ENCODE measurements at places on chromosomes 4 and X.

DNA sequence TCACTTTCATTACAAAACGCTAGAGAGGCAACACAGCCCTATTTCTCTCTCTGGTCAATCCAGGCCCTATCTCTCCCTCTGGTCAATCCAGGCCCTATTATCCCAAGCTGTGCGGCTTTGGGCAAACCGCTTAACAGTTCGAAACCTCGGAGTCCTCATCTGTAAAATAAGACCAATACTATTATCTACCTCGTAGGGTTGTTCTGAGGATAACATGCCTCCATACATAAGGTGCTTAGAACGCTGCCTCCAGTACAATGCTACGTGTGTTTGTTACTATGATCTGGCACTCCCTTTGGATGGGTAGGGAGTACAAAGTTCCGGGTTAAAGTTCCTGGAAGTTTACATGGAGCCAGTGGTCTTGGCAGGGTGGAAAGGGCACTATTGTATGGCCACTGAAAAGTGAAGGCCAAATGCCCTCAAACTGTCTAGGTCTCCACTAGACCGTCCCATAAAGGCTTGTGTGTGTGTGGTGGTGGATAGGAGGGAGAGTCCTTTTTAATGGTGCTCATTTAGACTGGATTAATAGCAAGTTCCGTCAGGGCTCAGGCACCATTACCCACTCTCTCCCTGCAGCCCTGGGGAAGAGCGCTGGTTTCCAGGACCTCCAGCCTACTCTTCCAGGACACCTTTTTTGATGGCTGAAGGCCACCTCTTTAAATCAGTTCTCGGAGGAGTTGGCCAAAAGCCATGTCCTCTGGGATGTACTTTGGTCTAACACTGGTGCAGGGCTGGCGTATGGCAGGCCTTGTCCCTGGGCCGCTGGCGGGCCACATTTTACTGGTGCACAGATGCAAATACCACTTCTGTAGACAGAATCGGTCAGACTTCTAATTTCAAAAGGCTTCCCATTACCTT lies 75.6 kb upstream of the BCOR start:
- DNase-seq = no peak

GRCh38 chrX:112913807-112914206 lies 73.2 kb upstream of the AMOT start:
- no peak for DNase-seq

- no peak for DNase-seq
These were observed 425 bp downstream of the NAA11 start for GRCh38 chr4:79325436-79325835.

GRCh38 chr4:170087163-170087700 lies 2.5 kb downstream of the AADAT start:
- no peak for DNase-seq

GRCh38 chr4:115671581-115671980 lies 558.2 kb upstream of the NDST4 start:
- no peak for DNase-seq

DNA sequence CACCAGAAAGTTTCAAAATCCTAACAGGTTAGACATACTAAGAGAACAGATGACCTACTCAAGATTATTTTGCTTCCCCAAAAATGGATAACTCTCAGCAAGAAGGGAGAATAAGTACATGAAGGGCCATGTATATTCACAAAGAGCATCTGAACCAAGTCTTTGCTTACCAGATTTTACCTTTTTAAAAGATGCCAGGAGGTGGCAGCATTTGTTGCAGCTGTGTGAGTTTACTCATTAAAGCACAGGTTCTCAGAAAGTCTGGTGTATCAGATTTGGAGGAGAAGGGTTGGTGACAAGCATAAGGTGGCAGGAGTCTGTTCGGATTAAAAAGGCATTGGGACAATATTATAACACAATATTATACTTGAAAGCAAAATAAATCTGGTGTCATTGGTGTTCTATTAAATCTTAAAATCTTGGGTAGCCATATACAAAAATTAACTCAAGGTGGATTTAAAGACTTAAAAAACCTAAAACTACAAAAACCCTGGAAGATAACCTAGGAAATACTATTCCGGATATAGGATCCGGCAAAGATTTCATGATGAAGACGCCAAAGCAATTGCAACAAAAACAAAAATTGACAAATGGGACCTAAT lies 51.3 kb upstream of the NFKB1 start:
- DNase-seq = peak; percentile 81

- DNase-seq = no peak
These were observed 687.9 kb upstream of the AADAT start for GRCh38 chr4:170777663-170778062.

DNA sequence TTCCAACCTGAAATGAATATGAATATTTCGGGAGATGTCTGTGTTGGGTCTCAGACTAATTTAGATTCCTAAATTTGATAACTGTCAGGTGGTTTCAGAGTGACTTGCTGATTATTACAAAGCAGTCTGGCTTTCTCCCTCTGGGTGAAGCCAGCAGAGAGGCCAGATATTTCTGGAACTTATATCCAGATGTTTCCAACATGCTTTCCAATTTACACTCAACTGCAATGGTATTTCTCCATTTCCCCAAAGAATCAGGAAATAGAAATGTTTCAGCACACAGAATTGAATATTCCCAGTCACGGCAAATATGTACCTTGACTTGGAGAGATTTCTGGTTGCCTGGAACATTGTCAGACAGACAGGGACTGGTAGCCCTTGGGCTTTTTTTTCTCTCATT lies 48.5 kb upstream of the EGFL6 start:
- DNase-seq = no peak

DNA sequence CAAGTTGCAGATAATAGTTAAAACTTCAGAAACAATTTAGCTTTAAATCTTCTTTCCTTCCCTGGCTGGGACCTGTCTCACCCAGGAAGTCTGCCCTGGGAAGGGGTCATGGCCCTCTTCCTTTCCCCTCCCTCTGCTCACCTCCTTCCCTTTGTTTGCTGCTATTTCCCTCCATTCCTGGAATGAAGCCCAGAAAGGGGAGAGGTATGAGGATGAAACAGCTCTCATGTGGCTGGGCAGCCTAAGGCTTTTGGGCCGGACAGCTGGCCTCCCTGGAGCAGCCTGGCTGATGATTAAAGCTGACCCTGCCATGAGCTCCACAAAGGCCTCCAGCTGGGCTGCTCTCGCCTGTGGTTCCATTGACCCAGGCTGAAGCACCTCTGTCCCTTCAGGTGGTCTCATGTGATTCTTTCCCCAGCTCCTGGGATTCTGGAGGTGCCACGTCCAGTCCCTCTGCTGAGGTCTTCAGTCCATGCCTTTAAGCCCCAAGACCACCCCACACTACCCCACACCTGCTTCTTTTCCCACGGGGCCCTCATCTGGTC lies 202.1 kb downstream of the PTTG2 start:
- DNase-seq = no peak

- DNase-seq = no peak
These were observed 29.9 kb downstream of the UPRT start for GRCh38 chrX:75303795-75304194.

DNA sequence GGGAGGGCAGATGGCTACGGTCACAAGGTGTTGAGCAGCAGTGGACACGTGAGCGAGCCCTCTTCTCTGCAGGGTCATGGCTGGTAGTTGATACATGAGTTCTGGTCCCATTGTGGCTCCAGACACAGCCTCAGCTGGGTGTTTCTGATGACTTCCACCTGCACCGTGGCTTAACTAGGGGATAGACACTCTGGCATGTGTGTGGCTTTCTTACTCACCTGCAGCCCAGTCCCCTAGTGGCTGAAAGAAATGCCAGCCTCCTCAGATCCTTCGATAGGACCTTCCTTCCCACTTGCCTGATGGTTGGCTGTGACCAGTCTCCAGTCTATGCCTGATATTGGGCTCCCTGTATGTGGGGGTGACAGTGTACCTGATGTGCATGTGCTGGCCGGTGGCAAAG lies 5.0 kb downstream of the GPR78 start:
- no peak for DNase-seq

DNA sequence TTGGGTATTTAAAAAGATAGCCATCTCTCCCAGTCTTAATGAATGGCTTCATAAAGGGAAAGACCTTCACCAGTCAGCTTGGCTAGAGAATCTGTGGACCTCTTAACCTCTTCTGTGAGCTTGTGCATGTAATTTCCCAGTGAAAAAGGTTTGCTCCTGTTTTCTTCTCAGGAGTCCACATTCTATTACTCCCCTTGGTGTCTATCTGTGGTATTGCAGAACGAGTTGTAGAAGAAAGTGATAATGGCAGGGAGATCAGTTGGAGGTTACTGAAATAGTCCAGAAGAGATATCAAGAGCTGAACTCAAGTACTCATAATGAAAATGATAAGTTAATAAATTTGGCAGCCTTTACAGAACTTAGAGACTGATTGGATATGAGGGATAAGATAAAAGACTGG lies 16.5 kb upstream of the VAMP7 start:
- DNase-seq = no peak

DNA sequence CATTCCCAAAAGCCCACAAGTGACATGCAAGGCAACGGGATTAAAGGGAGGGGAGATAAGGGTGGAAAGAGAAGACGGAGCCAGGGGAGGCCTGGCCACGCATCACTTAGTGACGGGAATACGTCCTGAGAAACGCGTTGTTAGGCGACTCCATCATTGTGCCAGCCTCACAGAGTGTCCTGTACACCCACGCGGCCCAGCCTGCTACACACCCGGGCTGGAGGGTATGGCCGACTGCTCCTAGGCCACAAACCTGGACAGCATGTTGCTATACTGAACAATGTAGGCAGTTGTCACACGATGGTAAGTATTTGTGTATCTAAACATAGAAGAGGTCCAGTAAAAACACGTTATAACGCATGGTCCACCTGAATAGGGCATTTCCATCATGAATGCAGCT lies 23.4 kb downstream of the NSG1 start:
- no peak for DNase-seq

DNA sequence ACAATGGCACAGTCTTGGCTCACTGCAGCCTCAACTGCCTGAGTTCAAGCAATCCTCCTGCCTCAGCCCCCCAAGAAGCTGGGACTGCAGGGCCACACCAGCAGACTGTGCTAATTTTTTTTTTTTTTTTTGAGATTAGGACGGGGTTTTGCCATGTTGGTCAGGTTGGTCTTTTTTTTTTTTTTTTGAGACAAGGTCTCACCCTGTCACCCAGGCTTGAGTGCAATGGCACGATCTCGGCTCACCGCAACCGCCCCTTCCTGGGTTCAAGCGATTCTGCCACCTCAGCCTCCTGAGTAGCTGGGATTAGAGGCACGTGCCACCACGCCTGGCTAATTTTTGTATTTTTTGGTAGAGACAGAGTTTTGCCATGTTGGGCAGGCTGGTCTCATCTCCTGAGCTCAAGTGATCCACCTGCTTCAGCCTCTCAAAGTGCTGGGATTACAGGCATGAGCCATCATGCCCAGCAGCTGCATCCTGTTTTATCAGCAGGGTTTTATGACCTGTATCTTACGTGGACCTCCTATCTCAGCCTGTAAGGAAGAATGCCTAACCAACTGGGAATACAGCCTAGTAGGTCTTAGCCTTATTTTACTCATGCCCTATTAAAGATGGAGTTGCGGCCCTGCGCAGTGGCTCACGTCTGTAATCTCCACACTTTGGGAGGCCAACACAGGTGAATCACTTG lies 13.2 kb upstream of the MRPL1 start:
- no peak for DNase-seq

DNA sequence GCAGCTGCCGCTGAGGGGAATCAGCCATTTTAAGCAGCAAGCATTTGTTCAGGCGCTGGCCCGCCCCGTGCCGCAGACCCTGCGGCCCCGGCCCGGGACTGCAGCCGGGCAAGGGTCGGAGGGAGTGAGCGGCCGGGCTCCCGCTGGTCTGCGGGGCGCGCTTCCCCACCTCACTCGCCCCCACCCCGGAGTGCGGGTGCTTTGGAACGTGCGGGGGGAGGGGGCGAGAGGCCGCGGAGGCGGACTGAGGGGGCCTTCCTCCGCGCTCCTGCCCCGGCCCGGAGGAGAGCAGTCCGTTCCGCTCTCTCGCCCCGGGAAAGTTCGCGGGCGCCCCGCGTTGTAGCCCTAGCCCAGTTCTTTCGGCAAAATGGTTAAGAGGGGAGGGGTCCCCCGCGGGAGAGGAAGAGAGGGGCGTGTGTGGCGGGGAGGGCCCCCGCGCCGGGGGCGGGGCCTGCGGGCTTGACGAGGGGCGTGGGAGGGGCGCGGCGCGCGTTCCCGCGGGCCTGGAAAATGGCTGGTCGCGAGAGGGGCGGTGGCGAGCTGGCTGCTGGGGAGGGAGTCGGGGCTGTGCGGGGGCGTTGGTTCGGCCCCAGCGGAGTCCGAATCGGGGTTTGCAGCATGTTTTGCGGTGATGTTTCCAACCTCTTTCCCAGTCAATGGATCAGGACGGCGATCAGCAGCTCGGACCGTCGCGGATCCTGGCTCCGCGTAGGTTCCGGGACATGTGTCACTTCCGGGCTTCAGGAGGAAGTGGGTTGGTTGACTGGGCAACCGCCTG lies 942 bp downstream of the ING2 start:
- DNase-seq = peak; percentile 86

GRCh38 chr4:168050002-168050401 lies 42.3 kb upstream of the ANXA10 start:
- no peak for DNase-seq

DNA sequence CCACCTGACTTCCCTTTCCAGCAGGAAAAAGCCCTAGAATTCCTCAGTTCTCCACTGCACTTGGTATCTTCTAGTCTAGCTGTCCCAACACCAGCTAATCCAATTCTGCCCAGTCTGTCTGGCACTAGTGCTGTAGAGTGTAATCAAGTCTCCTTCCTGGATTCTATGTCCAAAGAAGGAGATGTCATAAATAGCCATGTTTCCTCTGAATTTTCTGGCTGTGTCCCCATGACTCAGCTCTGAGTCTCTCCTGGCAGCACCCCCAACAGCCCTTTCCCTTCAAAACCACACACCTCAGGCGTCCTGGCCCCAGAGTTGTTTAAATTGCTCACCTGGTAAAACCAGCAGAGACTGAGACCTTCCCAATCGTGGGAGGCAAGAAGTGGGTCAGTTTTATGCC lies 197.2 kb downstream of the GRXCR1 start:
- DNase-seq = no peak

- no peak for DNase-seq
These were observed 28.5 kb downstream of the CAMK2D start for GRCh38 chr4:113732967-113733527.

DNA sequence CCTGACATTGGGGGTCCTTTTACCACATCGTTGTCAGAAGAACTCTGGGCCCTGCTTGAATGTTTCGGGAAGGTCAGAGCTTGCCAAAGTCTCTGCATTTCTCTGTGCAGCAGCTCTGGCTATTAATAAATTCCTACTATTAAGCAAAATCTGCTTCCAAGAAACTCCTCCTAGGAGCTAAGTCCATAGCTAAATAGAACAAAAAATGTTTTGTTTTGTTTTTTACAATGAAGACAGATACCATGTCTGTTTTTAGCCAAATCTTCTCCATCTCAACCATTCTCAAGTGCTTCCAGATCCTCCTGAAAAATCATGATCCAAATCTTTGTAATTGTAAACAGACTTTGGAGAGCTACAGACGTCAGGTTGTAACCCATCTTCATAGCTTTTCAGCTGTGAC lies 161.6 kb downstream of the SPATA18 start:
- DNase-seq = no peak

- no peak for DNase-seq
These were observed 7.8 kb upstream of the PLS3 start for GRCh38 chrX:115553171-115553570.
